ENCODE measurements at places on chromosomes 16 and 17. TPM values are rescaled to one million over a fixed set of nuclear protein-coding genes. Genes with fewer than 3 reads are reported as not detected.

MPV17L gene
- total RNA-seq, result 0.19 TPM

OTOP2 gene
- not detected for total RNA-seq

KRTAP9-4 gene
- not detected for total RNA-seq

CMTM2 gene
- not detected for total RNA-seq

VWA3A gene
- total RNA-seq, result 0.17 TPM

TBC1D3H gene
- not detected for total RNA-seq

ITGAL gene
- not detected for total RNA-seq

KRT33A gene
- not detected for total RNA-seq

- no peak for DNase-seq
Observed at GRCh38 chr16:76195056-76195455, 82.1 kb upstream of the CNTNAP4 start.

DNA sequence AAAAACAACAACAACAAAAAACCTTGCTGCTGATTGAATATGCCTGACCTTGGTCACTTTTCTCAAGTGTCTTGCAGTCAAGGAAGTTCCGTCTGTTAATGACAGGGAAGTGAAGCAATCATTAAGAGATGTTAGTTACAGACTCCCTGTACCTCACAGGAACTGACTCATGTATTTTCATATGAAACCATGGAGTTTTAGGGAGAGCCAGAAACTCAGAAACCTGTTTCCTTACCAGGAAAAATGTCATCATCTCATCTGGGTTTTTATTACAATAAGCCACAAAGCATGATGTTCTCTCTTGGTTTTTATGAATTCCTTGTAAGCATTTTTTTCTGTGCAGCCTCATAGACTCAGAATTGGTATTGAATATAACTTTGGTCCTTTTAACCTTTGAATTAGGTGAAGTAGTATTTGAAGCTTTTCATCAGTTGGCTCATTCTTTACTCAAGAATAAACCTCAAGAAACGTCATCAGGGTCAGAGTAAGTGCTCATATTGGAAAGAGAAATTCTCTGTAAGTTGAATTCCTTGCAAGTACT lies 10.3 kb downstream of the LYRM1 start:
- peak; percentile 96 for DNase-seq

- no peak for DNase-seq
Observed at GRCh38 chr17:81925860-81926450, 1.6 kb downstream of the MAFG start.

DNA sequence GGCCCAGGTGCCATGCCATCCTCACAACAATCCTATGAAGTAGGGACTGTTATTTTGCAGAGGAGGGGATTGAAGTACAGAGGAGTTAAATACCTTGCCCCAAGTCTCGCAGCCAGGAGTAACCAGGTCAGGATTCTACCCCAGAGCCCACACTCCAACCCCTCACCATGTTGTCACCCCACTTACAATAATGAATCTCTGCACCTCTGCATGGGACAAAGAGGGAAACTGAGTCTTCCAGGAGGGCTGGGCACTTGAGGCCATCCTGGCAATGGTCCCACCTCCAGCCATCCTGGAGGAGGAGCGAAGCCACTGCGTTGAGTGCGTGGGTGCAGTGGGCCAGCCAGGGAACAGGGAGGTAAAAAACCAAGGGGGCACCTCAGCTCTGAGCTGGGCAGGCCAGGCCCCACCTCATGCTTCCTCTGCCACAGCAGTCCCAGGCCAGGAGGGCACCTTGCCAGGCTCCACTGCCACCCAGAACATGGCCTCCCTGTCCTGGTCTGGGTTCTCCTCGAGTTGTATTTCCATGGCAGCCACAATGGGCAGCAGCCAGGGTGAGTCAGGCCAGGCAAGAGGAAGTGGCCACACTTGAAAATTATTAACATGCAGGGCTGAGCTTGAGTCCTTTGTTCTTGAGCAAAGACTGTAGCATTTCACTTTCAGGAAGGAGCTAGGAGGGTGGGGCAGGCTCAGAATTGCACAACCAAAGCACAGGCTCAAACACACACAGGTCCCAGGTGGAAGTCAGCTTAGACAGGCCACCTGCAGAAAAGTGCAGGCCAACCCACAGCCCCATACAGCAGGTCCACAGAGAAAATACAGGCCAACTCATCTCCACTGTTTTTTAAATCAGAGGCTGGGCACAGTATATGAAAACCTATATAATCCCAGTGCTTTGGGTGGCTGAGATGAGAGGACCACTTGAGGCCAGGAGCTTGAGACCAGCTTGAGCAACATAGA lies 52.1 kb downstream of the CUEDC1 start:
- peak; percentile 91 for DNase-seq

GRCh38 chr17:51322390-51323029 lies 62.2 kb downstream of the UTP18 start:
- DNase-seq, result peak; percentile 40

DNA sequence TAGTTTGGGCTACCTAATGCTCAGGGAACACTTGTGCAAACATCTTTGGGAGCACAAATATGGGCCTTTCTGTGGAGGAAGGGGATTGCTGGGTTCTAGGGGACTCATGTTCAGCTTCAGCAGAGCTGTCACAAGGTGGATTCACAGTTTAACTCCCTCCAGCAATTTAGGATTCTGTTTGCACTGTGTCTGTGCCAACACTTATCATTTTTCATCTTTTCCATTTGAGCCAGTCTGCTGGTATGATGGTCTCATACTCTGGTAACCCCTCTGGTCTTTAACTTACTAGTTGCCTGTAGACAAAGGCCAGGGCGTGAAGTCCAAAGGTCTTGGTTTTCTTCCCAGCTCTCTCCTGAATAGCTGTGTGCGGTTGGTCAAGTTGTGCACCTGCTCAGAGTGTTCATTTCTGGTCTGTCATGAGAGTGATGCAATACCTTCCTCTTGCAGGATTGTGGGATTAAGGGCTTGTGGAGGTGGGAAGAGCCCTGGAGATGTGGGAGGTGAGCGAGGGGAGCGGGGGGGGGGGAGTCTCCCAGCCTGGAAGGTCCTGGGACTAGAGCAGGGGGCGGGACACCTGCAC lies 152.6 kb downstream of the CMIP start:
- DNase-seq, result no peak

DNA sequence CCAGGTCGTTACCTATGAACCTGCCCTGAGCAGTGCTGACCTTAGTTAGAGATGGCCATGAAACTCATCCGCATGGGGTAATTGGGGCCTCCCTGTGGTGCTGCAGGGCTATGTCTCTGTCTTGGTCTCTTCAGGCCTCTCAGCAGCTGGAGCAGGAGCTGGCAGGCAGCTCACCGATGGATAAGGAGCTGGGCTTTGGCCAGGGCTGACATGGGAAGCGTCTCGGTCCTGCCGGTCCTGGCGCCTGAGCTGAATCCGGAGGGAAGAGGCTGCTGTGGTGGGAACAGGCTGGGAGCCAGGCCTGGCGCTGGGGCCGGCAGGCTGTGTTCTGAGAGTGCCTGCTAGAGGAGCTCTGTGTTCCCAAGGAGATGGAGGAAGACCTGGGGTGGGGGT lies 10.1 kb downstream of the IL32 start:
- DNase-seq, result no peak

DNA sequence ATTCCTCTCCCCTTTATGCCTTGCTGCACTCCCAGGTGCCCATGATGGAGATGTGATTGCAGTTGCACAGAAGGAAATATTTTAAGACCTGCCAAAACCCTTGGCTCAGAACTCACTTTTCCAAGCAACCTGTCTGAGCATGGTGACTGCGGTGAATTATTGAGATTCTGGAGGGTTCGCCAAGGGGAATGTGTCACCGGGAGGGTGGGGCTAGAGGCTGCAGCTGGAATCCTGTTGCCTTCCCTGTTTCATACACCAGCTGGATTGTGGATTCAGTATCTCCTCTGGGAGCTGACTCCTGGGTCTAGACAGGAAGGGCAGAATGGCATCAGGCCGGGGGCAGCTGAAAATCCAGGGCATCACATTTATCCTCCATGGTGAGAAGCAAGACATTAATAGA lies 527.2 kb downstream of the TMEM114 start:
- no peak for DNase-seq

- no peak for DNase-seq
Observed at GRCh38 chr17:77566566-77567138, 391.9 kb upstream of the TNRC6C start.

GRCh38 chr16:66228792-66229191 lies 137.7 kb upstream of the CDH5 start:
- no peak for DNase-seq

DNA sequence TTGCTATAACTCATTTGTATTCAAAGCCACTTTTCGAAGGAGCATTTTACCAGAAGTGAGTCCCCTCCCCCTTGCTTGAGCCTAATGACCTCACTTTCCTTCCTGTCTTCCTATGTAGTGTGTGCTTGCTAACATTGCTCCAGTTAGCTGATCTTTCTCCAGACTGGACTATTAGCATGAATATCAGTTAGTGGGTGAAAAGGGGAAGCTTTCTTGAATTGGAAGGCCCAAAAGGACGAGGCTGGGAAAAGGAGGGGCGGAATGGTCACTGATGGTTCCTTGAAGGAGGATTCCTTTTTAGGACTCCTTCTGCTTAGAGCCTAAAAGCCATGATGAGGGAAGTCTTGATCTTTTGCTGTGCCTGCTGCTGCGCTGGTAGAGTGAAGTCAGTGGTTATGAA lies 11.9 kb downstream of the MAP3K3 start:
- DNase-seq, result peak; percentile 81

GRCh38 chr17:68319410-68320162 lies 28.3 kb downstream of the ARSG start:
- DNase-seq, result no peak

DNA sequence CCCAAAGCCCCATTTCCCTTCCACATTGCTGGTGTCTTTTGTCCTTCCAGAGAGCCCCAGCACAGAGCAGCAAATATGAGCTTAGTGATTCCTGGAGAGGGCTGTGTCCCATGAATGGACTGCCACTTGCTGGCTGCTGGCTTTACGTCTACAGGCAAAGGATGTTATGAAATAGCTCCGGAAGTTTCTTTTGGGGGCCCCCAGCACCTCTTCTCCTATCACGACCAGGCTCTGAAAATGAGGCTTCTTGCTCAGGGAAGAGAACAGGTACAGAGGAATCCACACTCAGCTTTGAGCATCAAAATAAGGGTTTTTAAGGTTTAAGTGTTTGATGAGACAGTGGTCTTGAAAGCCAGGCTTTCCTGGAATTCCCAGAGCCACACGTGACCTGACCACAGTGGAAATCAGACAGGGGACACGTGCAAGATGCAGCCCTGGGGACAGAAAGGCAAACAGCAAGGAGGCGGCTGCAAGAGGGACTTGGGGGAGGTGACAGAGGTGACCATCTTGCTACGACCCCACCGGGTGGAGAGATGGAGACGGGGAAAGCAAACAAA lies 58.1 kb downstream of the ZDHHC7 start:
- no peak for DNase-seq

DNA sequence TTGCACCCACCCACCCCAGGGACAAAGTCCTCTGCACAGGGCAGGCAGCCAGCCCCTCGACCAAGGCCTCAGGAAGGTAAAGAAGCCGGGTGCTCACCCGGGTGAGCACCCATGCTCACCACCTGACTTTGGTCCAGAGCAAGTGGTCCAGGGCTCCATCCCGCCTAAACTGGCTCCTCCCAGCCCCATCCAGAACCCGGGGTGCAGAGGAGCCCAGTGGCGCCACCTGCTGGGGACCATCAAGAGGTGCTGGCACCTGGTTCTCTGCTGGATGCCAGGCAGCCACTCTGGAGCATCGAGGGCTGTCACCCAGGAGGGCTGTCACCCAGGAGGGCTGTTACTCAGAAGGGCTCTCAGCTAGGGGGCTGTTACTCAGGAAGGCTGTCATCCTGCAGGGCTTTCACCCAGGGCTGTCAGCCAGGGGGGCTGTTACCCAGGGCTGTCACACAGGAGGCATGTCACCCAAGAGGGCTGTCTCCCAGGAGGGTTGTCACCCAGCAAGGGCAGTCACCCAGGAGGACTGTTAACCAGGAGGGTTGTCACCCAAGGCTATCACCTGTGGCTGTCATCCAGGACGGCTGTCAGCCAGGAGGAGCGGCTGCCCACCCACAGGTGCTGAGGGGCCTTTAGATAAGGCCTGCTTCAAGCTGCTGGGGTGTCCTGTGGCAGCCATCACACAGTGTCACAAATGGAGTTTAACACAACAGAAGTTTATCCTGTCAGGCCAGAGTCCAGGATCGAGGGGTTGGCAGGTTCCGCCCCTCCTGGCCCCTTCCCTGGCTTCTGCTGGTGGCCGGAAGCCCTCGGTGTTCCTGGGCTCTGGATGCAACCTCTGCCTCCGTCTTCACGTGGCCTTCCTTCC lies 98.5 kb downstream of the TNFRSF13B start:
- DNase-seq, result peak; percentile 43

DNA sequence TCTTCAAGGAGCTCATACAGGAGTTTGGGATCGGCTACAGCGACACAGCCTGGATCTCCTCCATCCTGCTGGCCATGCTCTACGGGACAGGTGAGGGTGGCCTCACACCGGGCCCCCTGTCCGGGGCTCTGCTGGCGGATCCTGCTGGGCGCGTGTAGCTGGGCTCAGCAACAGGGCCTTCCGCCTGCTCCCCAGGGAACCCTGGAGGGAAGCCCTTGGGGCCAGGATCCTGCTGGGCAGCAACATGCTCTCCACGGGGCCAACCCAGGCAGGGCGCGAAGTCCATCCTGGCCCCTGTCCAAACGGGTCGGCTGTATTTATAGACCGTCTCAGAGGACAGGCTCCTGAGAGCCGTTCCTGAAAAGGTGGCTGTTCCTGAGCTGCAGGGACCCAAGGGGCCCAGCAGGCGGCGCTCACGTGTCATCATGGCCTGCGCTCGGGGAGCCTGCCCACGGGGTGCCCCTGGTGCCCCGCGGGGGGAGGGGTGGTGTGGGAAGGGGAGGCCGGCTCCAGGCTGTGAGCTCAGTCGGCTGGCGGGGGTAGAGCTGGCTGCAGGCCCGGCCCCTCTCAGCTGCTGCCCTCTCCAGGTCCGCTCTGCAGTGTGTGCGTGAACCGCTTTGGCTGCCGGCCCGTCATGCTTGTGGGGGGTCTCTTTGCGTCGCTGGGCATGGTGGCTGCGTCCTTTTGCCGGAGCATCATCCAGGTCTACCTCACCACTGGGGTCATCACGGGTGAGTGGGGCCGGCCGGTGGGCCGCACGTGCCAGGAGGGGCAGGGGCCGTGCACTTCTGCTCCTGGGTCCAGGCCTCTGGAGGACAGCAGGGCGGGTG lies 7.5 kb downstream of the SLC16A3 start:
- DNase-seq, result peak; percentile 69

GRCh38 chr17:45954914-45955313 lies 44.1 kb upstream of the STH start:
- DNase-seq, result no peak

- DNase-seq, result no peak
Observed at GRCh38 chr17:2312736-2313135, 9.0 kb downstream of the SRR start.

DNA sequence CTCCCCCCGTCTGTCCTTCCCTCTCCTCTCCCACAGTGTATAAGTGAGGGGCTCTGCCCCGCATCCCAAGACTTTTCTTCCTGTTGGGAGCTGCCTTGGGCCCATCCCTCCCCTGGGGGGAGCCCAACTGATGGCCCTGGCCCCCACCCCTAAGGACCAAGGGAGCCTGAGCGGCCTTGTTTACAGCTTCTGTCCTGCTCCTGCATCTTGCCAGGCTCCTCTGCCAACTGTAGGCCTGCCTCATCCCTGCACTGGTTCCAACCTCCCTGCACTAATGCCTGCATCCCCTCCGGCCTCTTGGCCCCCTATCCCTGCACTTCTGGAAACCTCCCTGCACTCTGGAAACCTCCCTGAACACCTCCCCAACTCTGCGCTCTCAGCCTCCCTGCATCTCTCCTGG lies 1.4 kb upstream of the PAGR1 start:
- no peak for DNase-seq

Data from dermis blood vessel endothelial cell (primary cell).